CD8-positive, alpha-beta memory T cell (primary cell): ENCODE measurements at places on chromosomes 4 and X.

DNA sequence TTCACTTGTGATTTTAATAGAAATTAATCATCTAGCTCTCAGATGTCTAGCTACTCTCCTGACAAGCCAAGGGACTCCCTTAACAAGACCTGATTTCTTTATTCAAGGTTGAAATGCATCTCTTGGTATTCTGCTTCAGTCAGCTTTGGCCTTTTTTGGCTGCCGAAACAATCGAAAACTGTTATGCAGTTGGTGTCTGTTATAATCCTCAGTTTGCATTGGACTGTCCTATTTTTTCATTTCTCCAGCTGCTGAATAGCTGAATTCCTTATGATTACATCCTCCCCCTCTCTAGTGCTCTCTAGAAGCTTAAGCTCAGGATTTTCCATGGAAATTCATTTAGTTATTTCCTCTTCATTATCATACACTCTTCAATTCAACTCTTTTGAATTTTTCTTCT is 177.2 kb downstream of the TRIML1 start:
- DNase-seq, result no peak

DNA sequence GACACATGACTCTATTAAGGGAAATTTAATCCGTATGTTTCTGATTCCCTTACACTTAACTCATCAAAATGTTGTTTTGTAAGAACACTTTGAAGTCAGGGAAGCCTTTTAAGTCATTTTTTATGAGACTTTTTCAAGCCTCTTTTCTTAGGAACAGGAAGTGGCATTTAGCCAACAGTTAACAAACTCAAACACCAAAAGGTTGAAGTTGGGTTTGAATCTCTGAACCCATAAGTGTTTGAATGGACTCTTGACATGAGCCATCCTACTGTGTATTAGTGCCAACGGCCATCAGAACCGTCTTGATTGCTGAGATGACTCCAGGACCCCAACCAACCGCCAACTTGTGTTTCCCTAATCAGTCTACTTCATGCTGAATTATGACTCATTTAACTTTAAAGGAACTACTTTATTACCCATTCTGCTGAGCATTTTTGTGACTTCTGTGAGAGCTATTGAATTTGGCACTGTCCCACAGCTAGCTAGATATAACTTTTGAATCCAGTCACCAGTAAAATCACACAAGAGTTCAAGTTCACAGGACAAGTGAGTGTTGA is 209.1 kb upstream of the FAT1 start:
- no peak for DNase-seq

DNA sequence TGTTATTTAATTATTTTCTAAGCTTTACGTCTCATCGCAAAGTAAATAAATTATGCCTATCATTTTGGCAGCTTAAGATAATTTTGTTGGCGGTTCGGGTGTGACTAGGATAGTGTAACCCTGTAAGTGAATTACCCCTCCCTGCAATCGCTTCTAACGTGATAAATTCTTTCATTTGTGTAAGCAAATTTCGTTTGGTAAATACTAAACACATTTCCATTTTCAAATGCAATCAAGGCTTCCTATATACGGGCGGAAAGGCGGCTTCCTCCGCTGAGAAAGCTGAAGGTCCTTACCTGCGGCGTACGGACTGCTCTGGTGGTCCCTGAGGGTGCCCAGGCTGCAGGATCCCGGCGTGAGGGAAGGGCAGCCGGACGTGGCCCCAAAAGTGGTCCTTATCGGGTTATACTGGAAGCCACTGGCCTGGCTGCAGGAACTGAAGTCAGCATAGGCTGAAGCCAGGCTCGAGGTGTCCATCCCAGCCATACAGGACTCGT is 403 bp downstream of the PHOX2B start:
- DNase-seq, result no peak

- DNase-seq, result no peak
These were observed 104.7 kb upstream of the SMIM10 start for GRCh38 chrX:134886002-134886596.

DNA sequence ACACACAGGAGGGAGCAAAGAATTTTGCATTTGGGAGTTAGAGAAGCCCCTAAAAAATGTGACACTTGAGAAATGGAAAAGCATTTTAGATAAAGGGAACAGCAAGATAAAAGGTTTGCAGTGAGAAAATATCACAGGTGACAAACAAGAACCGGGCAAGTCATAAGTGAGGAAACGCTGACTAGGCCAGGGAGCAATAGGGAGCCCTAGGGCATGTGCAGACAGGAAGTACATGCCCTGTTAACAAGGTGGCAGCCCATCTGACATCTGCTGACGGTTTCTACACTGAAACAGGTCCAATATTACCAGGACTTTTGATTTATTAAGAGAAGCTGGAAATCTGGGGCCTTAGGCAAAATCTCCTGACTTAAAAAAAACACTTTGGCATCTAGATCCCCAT is 4.0 kb upstream of the IL13RA1 start:
- no peak for DNase-seq

- no peak for DNase-seq
These were observed 92.4 kb upstream of the SMIM10 start for GRCh38 chrX:134898440-134898839.

DNA sequence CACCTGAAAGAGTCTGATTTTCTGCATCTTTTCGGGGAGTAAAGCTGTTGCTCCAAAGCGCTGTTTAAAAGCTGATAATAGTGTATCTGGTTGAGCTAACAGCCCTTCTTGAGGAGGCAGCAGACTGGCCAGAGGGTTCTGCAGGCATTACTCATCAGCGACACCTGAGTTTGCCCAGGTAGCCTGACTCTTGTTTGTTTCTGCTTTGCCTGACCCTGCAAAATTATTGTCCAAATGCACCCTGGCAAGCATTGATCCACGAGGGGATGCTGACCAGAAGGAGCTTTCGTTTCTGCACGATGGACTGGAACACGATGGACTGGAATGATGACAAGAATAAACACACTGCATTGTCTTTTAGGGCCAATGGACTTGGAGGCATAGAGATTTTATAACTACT is 6.2 kb downstream of the CD99 start:
- DNase-seq, result no peak

DNA sequence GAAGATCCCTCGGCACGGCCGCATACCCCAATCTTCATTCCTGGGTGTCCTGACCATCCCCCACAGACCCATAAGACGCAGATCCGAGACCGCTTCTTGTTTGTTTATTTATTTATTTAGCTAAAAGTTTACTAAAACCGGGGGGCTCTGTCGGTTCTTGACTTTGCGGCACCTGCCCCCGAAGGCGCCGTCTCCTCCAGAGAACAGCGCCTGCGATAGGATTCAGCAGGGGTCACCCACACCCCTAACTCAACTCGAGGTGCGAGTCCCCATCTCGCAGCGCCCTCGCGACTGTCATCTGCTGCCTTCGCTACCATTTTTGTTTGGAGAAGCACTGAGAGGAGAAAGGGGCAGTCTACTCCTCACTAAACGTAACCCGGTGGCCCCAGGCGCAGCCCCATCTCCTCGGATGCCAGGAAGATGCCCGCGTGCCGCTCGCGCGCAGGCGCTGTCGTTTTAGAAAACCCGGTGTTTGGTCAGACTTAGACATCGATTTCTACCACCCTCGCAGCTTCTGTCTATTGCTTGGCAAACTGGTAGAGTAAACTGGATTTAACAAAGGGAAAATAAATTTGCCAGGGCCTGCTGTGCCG is 18.9 kb upstream of the GPR101 start:
- DNase-seq, result no peak

DNA sequence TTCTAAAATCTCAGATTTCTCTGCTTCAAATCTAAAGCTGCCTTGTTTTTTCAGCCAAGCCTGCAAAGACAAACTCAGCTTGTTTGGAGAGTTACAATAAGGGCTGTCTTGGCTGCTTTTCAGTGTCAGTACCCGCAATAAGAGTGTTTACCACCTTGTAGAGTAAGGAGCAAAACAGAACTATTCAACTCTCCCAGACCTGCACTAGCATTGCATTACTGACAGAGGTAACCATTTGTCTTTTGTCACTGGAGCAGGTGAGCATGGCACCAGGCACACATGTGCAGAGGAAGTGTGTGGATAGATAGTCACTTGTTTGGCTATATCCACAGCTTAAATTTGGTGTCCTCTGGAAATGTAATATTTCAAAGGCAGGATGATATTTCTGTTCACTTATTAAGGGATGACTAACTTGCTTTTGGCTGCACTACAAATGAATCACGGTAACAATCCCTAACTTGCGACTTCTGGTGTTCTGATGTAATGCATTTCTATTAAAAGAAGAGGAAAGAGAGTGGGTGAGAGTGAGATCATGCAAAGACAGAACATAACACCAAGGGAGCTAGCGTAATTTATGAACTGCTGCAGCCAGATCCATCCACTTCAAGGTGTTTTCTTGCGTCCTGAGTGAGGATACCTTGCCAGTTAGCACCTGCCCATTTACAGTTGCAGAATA is 38.6 kb downstream of the PTCHD1 start:
- no peak for DNase-seq

- DNase-seq, result no peak
These were observed 135.0 kb downstream of the IDS start for GRCh38 chrX:149370097-149370496.

DNA sequence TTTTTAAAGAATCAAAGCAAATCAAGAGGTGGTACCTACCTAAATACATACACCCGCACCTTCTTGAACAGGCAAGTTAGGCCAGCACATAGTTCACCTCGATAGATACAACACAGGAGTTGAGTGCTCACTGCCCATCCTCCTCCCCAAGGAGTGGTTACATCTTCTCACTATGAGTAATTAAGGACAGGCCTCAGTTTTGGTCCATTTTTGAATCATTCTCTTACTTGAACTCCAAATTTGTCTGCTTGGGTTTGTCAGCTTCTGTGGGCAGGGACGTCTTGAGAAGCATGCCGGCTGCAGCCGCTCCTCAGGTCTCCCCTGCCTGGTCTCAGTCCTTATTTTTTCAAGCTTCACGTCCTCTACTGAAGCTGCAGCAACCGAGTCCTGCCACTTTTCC is 190.6 kb upstream of the RBPJ start:
- no peak for DNase-seq
